Thyroid gland (tissue), 4 donors: ENCODE measurements at places on chromosomes 2 and 18.

- H3K27me3 ChIP-seq: no peaks in the 10 kb centered on the region
- H3K4me3 ChIP-seq: no peak overlapping the region
- H3K4me1 ChIP-seq: peaks cover 29% of the 10 kb centered on the region
- peak; percentile 8 for DNase-seq
Measured at GRCh38 chr18:44541159-44541558, 139.5 kb upstream of the SETBP1 start.

DNA sequence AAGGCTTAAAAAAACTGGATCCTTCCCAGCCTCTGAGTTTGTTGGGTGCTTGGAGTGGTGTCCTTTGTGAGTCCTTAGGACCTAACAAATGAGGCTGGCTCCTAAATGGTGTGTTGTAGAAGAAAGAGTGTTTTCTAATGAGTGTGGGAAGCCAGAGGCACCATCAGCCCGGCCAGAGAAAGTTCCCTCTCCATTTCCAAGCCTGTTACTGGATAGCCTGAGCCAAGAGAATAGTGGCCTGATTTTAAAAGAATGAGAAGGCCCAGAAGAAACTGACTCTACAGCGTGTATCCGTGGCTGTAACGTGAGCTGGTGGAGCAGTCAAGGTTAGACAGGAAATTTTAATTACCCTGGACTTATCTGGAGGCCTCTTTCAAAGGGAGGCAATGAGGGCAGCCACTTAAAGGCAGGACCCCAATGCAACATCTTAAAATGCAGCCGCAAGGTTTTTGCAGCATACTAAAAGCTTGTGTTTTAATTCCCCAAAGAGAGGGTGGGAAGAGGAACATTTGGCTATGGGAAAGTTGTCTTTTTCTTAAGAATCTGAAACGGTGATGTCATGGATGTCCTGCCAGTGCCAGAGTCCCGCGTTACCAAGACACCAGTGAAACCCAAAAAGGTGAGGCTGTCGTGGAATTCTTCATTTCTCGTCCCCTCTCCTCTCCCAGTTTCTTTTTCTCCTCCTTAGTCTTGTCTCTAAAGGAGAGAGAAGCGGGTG lies 4.6 kb downstream of the EFHD1 start:
- H3K4me3 ChIP-seq: no peak overlapping the region
- DNase-seq: no peak
- H3K27ac ChIP-seq: no peak overlapping the region
- no peaks in the 10 kb centered on the region for H3K36me3 ChIP-seq
- no peaks in the 10 kb centered on the region for H3K27me3 ChIP-seq

DNA sequence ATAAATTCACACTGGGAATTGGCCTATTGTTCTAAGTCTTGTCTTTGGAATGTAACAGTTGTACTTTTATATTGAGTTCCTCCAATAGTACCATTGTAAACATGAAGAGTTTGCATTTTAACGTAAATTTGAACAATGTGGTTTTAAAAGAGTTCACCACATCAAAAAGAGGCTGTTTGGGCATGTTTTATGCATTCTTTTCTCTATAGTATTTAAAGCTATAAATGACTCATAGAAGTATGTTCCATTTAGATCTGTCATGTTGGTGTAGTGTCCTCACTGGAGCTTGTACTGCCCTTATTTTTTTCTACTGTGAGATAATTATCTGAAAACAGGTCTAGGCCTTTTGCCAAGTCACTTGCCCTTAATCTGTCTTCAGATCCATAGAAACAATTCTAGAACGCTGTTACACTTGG lies 141.9 kb downstream of the RHBDD1 start:
- H3K27ac ChIP-seq: no peak overlapping the region
- no peak for DNase-seq
- H3K27me3 ChIP-seq: no peaks in the 10 kb centered on the region
- no peak overlapping the region for H3K4me3 ChIP-seq
- H3K36me3 ChIP-seq: no peaks in the 10 kb centered on the region
- H3K4me1 ChIP-seq: no peaks in the 10 kb centered on the region

DNA sequence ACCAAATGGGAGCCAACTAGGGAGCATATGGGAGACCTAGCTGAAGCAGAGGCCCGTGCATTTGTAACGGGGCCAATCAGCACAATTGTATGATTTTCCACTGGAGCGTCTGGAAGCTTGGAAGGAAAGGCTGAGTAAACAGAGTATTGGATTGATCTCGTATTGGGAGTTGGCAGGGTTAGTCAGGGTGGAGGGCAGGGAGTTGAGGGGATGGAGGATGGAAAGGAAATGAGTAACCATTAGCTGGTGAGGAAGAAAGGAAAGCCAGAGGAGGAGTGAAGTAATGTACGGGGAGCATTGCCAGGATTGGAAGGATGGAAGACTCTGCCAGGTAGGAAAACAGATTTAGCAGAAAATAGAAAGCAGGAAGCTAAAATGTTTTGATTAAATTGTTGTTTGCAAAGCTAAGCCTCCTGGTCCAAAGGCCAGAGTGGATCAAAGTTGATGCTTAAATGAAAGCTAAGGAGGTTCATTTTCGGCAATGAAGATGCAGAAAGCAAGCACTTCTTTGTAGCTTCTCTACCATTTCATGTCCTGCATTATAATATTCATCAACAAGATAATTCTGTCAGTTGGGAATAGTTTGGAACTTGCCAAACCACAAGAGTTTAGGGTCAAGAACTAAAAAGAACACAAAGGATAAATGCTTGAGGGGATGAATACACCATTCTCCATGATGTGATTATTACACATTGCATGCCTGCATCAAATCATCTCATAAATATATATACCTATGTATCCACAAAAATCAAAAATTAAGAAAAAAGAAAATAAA lies 75.6 kb upstream of the TTN start:
- H3K4me1 ChIP-seq: no peaks in the 10 kb centered on the region
